Kidney (tissue), 22 donors: ENCODE measurements at places on chromosomes 2 and 18. TPM values are rescaled to one million over a fixed set of nuclear protein-coding genes. Genes with fewer than 3 reads are reported as not detected.

GRCh38 chr18:45467945-45468344 lies 147.3 kb upstream of the SLC14A2 start:
- no peak for DNase-seq

The TYMS gene
- 10.2 TPM for polyA plus RNA-seq

- no peak for DNase-seq
Observed at GRCh38 chr18:27110319-27110718, 74.8 kb downstream of the CHST9 start.

The SF3B6 gene
- 170 TPM for polyA plus RNA-seq

DNA sequence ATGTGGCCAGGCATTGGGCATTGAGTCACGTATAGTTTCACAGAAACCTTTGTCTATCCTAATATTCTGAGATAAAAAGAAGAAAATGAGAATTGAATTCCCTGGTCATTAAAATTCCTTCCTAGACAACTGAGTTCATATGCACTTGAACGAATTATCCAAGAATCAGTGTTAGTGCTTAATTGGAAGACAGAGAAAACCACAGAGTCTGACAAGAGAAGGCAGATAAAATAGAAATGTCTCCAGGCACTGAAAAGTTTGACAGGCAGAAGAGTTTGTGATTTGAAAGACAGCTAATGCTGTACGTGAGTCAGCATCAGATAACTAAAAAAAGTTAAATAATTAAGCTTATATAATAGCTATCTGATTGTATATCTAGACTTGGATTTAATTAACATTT lies 47.7 kb upstream of the TRIB2 start:
- no peak for DNase-seq

The SLC9A4 gene
- 10.3 TPM for polyA plus RNA-seq

The NEU4 gene
- polyA plus RNA-seq = 2.8 TPM

The C2orf66 gene
- polyA plus RNA-seq = not detected

The ACOXL gene
- not detected for polyA plus RNA-seq
